ENCODE measurements at places on chromosomes 1 and 21. TPM values are rescaled to one million over a fixed set of nuclear protein-coding genes. Genes with fewer than 3 reads are reported as not detected.

DNA sequence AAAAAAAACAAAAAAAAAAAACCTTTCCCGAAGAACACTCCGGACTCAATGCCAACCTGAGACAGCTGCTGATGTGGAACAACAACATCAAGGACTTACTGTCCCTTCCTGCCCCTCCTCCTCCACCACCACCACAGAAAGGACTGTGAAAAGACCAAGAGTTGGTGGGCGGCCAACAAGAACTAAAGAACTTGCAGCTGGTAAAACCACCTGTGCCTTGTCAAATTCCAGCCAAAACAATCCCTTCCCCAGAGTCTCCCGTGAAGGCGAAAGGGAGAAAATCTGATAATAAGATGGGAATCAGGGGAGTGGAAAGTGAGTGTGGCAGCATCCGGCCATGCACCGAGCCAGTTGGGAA lies 88.9 kb downstream of the PROX1 start:
- no peak for DNase-seq

The LRRC40 gene
- polyA plus RNA-seq = 13.9 TPM

DNA sequence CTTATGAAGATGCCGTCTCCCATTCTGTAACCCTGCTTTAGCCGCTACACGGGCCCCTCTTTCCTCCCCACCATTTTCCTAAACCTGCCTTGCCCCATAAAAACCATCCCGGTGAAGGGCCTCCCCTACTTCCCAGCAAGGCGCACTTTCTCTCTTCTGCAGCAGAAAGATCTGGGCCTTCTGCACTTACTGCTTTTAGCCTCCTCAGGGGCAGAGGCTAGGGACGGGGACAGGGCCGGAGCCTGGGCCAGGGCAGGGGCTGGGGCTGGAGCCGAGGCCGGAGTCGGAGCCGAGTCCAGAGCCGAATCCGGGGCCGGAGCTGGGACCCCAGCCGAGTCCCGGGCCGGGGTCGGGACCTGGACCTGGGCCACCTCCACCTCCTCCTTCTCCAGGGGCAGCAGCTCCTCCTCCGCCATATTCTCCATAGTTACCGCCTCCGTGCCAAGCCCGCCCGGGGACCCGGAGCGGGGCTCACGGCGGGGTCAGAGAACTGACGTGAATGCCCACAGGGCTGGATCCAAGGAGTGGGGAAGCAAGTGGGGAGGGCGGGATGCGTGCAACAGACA lies 382 bp downstream of the TRMT1L start:
- DNase-seq = no peak

DNA sequence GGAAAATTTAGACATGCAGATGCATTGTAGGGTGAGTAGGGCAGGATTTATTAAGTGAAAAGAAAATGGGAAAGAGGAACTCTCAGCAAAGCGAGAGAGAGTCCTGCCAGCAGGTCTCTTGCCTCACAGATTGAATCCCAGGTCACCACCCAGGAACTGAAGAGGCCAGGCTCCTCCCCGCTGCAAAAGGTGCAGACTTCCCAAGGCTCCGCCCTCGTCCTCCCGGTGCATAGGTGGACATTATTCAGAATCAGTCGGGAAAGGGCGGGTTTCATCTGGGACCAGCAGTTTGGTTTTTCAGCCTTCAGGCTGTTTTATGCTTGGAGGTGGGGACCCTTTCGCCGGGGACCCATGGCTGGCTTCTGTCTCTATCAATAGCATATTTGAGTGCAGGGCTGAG lies 41.6 kb upstream of the APP start:
- no peak for DNase-seq

The C1orf94 gene
- polyA plus RNA-seq = 0.10 TPM

The CNR2 gene
- not detected for polyA plus RNA-seq

The TUFT1 gene
- 23.9 TPM for polyA plus RNA-seq

The CYP4X1 gene
- polyA plus RNA-seq = not detected

The CGN gene
- 0.31 TPM for polyA plus RNA-seq

The FCGR3B gene
- polyA plus RNA-seq = not detected

The SPRR2B gene
- not detected for polyA plus RNA-seq

DNA sequence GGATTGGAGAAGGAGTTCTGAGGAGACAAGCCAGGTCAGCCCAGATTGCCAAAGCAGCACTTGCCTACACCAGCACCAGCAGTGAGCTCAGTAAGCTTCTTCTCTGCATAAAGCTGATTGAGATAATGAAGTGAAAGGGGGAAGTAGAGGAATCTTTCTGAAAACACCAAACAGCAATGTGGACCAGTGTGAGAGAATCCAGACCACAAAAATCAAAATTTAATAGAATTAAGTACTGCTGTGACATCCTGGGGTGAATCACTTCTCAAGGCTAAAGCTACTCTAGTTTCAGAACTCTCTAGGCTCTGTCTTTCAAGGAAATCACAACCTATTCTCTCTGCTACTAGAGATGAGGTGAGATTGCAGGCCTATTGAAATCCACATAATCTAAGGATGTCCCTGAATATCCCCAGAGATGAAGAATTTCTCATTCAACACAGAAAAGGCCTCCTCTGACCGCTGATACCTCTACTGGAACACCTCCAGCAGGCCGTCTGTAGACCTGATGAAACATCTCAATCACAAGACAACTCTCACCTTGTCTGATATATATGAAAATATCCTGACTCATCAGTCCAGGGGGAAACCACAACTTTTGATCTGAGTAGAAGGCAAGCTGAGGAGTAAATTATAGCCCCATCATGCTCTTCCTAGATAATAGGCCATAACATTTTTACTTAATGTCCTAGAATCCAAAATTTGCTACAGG lies at the start of gene FCRL4:
Gene FCRL4, minus strand, starts transcription at position 127 of the 709 bp plus-strand sequence. CDS start 141 bp downstream, outside the sequence.
- DNase-seq = no peak

DNA sequence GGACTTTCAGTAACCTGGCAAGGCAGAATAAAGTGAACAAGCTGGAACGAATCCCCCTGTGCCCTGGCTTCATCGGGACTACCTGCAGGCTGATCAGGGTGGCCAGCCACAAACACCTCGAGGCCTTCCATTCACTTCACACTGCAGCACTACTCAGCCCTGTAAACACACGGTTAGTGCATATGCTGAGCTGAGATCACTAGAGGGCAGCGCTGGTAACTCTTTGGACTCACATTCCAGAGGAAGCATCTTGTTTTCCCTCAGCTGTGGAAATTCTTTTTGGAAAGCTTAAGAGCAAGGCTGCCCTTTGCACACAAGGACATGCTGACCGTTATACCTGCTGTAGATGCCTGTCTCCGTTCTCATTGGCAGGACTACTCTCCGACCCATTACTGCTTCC lies 32.1 kb downstream of the PCSK9 start:
- DNase-seq = peak; percentile 27

DNA sequence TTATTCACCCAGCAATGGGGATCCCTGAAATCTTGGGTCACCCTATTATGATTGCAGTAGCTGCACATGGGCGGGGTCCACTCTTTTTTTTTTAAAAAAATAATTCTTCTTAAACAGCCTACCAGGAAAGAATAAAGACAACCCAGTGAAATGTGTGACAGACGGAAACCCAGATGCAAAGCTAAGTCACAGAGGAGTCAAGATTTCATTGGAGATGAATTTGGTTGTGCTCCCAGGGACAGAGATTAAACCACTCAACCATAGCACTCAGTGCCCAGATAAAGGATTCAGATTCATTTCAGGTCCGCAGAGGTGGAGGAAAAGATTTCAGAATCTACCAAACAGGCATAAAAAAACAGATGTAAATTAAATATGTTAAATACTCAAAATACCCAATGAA lies 583.5 kb upstream of the ZP4 start:
- DNase-seq = no peak
